Umbilical cord (tissue), 2 donors: ENCODE measurements at places on chromosomes 12 and 14. TPM values are rescaled to one million over a fixed set of nuclear protein-coding genes. Genes with fewer than 3 reads are reported as not detected.

GRCh38 chr12:86590296-86590695 is 334.1 kb upstream of the MGAT4C start:
- no peak for DNase-seq

DNA sequence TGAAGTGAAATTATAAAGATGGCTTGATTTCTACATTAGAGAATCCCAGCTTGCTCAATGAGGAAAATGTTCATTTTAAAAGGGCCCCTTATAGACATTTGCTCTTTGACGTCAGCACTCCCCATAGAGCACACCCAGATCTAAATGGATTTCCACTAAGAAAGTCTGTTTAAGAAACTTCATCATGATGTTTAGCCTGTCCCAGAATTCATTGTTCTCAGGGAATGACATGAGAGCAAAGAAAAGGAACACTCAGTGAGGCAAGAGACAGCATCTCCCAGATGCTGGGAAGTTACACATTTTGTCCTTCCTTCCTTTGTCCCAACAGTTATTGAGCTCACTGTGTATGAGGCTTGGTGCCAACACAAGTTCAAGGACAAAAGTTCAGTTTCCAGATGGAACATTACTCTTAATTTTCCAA is 4.9 kb downstream of the PHLDA1 start:
- no peak for DNase-seq

- DNase-seq = no peak
Measured at GRCh38 chr12:116661341-116661740, 76.5 kb downstream of the SPRING1 start.

- DNase-seq = peak; percentile 10
Measured at GRCh38 chr12:29032446-29032845, 116.6 kb upstream of the FAR2 start.

GRCh38 chr12:50403001-50403440 is 2.3 kb downstream of the LARP4 start:
- DNase-seq = no peak

DNA sequence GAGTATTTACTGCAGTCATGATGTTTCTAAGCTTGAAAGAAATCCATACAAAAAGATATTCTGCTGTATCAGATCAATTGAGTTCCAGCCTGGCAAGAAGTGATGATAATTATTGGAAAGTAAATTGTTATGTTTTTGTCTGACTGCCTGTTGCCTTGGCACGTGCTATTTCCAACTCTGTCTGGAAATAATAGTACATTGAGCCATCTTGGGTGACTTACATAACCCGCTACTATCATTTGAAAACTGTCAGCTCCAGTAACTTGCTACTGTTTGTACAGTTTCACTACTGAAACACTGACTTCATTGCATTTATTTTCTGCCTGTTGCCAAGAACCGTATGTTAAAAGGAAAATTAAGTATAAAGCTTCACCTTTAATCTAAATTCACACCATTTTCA is 318.6 kb downstream of the ITPR2 start:
- DNase-seq = no peak

DNA sequence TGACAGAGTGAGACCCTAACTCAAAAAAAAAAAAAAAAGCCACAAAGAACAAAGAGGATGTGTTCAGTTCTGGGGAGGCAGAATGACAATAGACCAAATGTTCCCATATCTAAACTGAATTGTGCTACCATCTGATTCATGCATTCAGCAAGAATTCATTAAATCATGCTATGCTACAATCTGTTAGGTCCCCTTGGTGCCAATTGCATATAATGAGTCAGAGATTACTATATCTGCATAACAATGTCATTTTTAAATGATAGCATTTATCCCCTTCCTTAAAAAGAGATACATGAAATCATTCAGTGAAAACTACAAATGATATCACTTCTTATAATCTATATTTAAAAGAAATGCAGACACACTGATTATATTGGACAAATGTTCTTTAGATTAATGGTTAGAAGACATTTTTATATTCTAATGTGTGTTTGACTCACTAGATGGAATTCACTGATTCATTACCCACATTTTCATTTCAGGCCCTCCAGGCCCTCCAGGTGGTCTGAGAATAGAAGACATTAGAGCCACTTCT is 207.6 kb upstream of the PDZRN4 start:
- DNase-seq = no peak

CCDC197 gene
- not detected for total RNA-seq

P2RX2 gene
- total RNA-seq = not detected

DNA sequence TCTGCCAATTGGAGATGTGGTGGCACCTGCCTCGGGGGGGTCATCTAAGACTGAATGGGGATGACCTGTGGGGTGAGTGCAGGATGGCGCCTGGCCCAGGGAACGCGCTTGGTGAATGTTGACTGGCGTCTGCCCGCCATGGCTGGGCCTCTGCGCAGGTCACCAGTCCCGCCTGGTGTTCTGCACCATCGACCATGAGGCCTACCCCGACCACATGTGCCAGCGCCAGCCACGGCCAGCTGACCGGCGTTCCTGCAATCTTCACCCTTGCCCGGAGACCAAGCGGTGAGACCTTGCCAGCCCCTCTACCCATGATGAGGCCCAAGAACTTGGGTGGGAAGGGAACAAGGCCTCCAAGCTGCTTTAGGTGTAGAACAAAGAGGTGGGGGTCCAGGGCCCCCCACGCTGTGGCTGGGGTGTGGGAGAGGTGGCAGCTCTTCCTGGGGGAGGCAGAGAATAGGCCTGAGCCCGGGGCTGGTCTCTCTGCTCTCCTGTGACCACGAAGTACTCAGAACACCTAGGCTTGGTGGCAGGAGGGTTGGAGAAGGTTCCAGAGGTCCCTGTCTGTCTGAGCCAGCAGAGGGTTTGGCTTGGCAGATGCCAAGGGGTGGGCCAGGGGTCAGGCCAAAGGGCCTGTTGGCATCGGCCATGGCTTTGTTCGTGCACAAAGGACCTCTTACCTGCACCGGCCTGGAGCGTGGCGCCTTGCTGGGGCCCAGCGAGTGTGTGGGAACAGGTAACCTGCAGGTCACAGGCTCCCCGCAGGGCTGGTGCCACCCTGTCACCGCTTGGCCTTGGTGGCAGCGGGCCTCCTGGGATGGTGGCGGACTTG is 15.4 kb downstream of the PAPLN start:
- no peak for DNase-seq

GRCh38 chr14:63891148-63891975 is 38.6 kb downstream of the SYNE2 start:
- DNase-seq = peak; percentile 52

DNA sequence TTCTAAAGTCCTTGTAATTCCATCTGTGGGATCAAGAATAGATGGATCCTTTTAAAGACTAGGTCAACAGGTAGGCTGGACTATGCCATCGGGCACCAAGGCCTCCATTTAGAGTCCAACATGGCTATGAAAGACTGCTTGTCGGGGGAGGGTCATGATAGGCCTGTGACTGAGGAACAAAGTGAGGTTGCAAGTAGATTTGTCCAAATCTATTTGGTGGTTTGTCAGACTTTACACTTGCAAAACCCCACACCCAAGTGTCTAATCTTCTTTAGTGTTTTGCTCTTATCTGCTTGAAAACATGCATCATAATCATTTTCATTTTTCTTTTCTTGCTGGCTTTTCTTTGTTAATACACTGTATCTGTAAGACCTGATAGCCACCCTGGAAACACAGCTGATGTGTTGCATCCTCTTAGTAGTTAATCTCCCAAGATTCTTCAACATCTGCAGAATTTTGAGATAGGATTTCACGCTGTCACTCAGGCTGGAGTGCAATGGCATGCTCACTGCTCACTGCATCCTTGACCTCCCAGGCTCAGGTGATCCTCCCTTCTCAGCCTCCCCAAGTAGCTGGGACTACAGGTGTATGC is 50.3 kb downstream of the TDP1 start:
- no peak for DNase-seq

GRCh38 chr12:120847392-120847791 is 56.8 kb downstream of the SPPL3 start:
- no peak for DNase-seq
